BE2C (cell line): ENCODE measurements at places on chromosomes 3 and 15.

DNA sequence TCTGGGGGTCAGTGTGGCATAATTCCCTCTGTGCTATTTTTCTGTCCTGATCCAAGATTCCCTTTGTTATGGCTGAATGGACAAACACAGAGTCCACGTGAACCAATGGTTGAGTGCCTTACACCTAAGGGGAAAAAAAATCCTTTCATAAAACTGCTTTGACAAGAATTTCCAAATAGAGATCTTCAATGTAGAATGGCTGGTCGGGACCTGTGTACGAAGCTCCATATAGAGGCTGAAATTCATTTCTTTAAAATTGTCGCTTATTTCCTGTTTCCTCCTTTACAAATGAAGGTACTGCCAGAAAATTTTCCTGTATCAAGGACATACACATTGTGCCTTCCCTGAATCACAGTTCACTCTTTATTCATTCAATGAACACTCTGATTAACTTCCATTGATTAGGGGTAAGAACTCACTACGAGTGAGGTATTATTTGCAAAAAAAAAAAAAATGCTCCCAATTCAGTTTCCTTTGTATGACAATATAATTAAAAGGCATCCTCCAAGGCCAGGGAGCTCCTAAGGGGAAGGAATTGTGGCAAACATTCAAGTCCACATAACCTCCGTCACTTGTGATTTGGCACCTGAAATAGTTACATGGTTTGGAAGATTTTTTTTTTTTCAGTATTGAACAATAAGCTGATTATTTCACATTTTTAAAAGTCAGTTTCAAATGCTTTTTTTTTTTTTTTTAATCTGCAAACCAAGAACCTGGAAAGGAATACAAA is 293.8 kb downstream of the MEX3B start:
- no peak for DNase-seq

DNA sequence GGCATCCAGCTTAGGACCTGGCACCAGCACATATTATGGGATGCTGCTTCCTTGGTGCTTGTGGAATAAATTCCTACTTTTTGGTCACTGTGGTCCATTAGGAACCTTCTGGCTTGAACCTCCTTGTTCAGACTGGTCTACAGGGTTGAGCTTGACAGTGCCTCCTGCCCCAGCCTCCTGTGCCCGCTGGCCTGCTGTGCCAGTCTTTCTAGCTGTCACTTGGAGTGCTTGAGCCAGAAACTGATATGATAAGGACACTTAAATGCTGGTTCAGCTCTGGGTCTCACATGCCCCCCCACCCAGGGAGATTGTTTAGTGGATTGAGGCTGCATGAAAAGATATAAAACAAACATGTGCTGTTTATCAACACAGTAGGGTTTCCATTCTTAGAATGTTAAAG is 147.8 kb downstream of the SLCO3A1 start:
- no peak for DNase-seq

GRCh38 chr15:89851673-89852341 is 37.2 kb upstream of the ANPEP start:
- no peak for DNase-seq

- peak; percentile 36 for DNase-seq
Measured at GRCh38 chr3:48400824-48401433, 28.9 kb downstream of the FBXW12 start.

GRCh38 chr3:4828279-4829030 is 150.8 kb upstream of the BHLHE40 start:
- DNase-seq = no peak

DNA sequence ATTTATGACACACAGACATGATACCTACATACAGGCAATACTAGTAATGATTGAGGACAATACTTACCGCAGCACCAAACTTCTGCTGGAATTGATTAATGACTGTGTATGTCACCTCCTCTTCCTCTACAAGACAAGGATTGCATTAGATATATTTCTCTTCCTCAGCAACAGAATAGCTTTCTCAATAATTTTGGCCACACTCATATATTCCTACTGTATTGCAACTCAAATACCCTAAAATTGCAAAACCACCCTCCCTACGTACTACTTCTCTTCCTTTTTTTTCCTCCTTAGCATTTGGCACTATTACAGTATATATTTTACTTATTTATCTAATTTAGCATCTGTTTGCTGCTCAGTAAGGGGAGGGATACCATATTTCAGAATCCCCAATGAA is 14.8 kb downstream of the EXD1 start:
- DNase-seq = no peak
